ENCODE measurements at places on chromosomes 2 and 18.

GRCh38 chr2:28684142-28684858 is 67.3 kb upstream of the PPP1CB start:
- DNase-seq = no peak

DNA sequence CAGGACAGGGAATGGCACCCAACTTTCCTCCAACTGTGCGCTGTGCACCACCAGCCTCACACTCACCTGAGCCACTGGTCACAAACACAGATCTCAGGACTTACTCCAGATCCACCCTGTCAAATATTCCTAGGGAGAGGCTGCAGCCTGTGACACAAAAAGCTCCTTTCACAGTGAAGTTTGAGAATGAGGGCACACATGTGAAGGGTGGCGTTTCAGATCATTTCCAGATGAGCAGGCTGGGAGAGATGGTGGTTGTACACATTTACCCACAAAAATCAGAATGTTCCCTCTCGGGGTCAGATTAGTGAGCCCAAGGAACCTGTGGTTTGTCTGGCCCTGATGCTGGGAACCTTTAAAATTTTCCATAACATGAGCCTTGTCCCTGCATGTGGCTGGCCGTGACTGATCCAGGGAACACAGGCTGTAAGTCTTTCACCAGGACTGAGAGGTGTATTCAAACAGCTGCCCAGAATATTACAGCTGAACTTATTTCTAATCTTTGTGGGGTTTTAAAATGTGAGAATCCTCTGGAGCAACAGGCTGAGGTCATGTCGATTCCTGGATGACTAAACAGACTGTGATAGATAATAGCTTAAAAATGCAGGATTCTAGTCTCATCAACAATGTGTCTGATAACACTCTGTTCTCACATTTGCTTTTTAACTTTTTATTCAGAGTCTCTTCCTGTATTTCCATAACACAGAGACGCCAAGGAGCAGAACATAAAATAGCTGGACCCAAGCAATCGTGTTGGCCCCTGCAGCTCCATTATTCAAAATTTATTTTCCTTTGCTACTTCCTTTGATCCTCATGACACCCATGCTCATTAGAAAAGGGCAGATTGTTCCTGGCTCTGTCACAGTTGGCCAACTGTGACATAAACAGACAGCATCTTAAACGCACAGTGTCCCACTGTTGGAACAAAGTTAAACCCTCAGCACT is 35.5 kb downstream of the IL1R2 start:
- DNase-seq = no peak

GRCh38 chr2:159904959-159905305 is 106.9 kb upstream of the CD302 start:
- peak; percentile 36 for DNase-seq

DNA sequence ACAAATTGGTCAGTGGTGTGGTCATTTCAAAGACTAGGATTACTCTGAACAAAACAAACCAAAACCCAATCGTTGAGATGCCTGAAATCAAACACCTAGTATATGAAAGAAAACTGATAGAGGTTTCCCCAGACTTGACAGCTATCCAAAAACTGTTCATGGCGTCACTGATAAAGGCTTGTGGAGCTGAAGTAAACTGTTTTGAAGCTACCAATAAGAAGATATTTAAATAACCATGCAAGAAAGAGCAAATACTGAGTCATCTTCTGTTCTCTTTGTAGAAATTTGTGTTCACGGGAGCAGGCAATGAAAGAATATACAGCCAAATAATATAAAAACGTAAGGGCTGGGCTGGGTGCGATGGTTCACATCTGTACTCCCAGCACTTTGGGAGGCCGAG is 7.5 kb upstream of the COLEC11 start:
- no peak for DNase-seq

DNA sequence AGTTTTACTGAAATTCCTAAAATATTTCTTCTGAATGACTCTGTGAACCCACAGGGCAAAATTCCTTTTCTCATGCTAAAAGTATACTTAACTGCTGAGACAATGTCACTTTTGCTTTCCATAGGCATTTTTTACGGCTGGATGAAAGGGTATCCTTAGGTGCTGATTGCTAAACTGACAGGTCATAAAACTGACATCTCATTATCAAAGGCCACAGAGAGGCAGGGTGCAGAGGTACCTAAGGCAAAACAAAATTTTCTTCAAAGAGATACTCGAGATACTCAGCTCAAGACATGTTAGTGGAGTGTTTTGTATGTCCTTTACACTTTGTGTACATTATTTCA is 62.0 kb upstream of the WDR75 start:
- no peak for DNase-seq

- DNase-seq = no peak
These were observed 20.1 kb upstream of the FANCL start for GRCh38 chr2:58261209-58261608.

GRCh38 chr2:197310987-197311420 is 424 bp upstream of the ANKRD44 start:
- no peak for DNase-seq

GRCh38 chr2:158602027-158602426 is 145.3 kb downstream of the PKP4 start:
- no peak for DNase-seq

Measured in substantia nigra (tissue), 51 donors.